ENCODE measurements at places on chromosomes 1 and 21. TPM values are rescaled to one million over a fixed set of nuclear protein-coding genes. Genes with fewer than 3 reads are reported as not detected.
A peak's percentile ranks its signal among the peaks of the same experiment; 100 is the strongest.

DNA sequence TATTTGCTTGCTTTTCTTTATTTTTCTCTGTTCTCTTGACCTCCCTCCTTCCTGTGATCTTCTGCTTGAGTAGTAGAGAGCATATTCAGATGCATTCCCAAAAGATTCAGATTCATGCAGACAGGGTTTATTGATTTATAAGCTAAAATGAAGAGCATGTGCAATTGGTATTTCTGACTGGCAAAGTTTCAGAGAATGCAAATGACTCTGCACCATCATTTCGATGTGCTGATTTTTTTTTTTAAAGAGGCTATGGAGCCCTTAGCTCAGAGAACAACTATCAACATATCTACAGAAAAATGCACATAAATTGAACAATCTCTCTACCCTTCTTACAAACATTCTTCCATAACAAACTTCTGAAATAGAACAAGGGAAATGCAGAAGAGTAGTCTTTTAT, 312.0 kb downstream of the VAV3 start:
- DNase-seq: no peak

GRCh38 chr1:26318338-26319064, 743 bp downstream of the CD52 start:
- DNase-seq: no peak

GRCh38 chr1:45973121-45973520, 159.3 kb downstream of the PIK3R3 start:
- DNase-seq: no peak

DNA sequence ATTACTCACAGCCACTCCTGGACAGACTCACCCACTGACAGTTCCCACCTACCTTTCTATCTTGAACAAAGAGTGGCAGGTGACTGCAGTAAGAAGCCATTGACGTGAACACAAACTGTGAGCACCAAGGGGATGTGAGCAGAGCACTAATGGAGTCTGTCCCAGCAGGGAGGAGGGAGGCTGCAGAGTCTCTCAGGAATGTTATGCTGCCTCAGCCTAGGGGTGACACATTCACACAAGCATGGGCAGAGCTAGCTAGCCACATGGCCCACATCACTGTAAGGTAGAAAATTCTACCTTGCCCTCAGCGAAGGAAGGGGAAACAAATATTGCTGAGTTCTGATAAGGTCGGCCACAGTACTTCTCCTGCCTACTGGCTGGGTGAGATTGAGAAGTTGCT, 56.8 kb upstream of the PTGFRN start:
- DNase-seq: no peak

GRCh38 chr1:110309767-110310166, 29.4 kb upstream of the RBM15 start:
- DNase-seq: no peak

DNA sequence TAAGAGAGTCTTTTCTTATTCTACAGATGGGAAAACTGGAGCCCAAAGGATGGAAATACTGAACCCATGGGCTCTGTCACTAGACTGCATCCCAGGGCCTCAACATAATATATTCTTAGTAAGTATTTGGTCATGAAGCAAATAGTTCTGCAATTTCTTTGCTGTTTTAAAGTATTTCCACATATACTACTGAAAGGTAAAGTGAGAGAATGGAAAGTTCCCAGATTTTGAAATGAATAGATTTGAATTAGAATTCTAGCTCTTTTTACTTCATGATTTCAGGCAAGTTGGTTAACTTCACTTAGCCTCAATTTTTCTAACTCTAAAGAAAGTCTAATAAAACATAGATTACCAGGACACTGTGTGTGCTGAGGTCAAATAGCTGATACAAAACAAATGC, 95.6 kb upstream of the FGGY start:
- DNase-seq: no peak

- DNase-seq: no peak
Measured at GRCh38 chr1:17128361-17128760, 9.1 kb upstream of the PADI2 start.

- no peak for DNase-seq
Measured at GRCh38 chr21:44614961-44615391, 3.1 kb downstream of the KRTAP10-8 start.

- DNase-seq: peak; percentile 90
Measured at GRCh38 chr1:15409388-15410222, at the start of gene EFHD2. Gene EFHD2 (plus strand): TSS chr1:15409888. CDS start chr1:15409972, 84 bp downstream.

- DNase-seq: no peak
Measured at GRCh38 chr1:152444045-152444444, 30.0 kb upstream of the CRNN start.

GRCh38 chr1:45051005-45051772, 39.1 kb downstream of the UROD start:
- no peak for DNase-seq

DNA sequence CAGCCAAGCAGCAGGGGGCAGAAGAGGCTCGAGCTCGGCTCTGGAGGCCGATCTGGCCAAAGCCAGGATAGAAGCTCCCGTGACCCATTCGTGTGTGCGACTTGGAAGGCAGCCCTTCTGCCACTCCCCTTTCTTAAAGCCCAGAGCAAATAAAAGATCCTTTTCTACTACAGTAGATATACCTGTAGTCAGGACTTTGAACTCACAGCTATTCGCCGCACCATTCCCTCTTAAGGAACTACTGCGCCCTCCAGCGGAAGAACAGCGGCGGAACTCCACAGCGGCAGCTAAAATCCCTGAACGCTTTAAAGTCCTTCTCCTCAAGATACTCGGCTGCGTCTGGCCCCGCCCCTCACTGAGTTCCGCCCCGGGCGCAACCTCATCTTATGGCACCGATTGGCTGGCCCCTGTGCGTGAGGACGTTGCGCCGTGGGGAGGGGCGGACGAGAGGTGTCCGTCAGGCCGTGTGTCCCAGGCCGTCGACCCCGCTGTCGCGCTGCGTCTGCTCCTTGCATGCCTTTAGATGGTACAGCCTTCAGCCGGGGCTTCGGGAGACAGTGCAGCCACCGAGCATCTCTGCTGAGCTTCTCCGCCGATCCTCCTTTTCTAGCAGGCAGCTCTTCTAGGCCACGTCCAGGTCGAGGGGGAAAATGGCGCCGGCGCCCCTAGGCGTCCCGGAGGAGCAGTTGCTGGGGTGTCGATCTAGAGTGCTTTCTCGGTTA, at the start of gene LRIG2:
TSS of gene LRIG2 (plus strand) at position 442 of the 722 bp plus-strand sequence. CDS start at position 651, 209 bp downstream.
- DNase-seq: peak; percentile 99

Gene DTL
- total RNA-seq: 3.9 TPM

Gene STRIP1
- total RNA-seq: 19.0 TPM

Gene KIAA0040
- total RNA-seq: 17.3 TPM

Gene SPEN
- total RNA-seq: 36.5 TPM

Gene PGLYRP3
- not detected for total RNA-seq

Gene C1orf116
- 0.10 TPM for total RNA-seq
